ENCODE measurements at places on chromosomes 2 and 18.

GRCh38 chr2:121071034-121071504 lies 213.9 kb downstream of the TFCP2L1 start:
- DNase-seq: peak; percentile 76

GRCh38 chr2:70104231-70105111 lies 17.2 kb downstream of the PCBP1 start:
- no peak for DNase-seq

GRCh38 chr2:209382775-209383174 lies 41.1 kb upstream of the MAP2 start:
- no peak for DNase-seq

GRCh38 chr2:160876029-160876428 lies 284.2 kb upstream of the TANK start:
- DNase-seq: no peak

GRCh38 chr2:216161967-216162366 lies 52.8 kb downstream of the XRCC5 start:
- DNase-seq: no peak

- no peak for DNase-seq
Measured at GRCh38 chr2:42736598-42737322, 27.2 kb downstream of the OXER1 start.

- no peak for DNase-seq
Measured at GRCh38 chr2:216445501-216445900, 33.2 kb downstream of the SMARCAL1 start.

DNA sequence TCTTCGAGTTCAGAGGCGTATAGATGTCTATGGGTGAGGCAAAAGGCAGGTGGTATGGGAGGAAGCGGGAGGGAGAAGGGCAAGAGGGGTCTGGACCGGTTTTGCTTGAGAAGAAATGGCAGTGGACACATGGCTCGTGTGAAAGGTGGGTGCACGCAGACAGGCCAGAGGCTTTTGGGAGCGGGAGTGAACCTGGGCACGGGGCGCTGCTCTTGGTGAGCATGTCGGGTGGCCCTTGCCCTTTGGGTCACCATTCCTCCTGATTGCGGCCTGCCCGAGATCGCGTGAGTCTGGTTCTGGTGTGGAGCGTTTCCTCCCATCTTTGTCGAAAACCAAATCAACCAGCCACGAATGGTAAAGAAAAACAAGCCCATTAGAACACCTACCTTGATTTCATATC lies 12.6 kb downstream of the LDLRAD4 start:
- no peak for DNase-seq

DNA sequence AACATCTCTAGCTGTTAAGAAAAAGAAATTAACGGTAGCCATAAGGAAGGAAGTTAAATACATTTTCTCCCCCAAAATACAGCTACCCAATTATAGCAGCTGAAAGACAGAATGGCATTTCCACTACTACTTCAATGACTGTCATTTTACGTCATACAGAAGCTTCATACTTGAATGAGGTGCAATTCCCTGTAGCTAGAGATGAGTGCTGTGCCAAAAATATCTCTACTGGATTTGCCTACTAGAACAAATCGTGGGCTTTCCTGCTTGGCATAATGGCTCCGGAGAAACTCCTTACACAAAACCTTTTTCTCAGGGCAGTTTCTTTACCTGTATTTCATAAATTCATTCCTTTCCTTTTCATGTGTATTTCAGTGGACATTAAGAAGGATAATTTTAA lies 36.3 kb upstream of the NRXN1 start:
- DNase-seq: no peak

DNA sequence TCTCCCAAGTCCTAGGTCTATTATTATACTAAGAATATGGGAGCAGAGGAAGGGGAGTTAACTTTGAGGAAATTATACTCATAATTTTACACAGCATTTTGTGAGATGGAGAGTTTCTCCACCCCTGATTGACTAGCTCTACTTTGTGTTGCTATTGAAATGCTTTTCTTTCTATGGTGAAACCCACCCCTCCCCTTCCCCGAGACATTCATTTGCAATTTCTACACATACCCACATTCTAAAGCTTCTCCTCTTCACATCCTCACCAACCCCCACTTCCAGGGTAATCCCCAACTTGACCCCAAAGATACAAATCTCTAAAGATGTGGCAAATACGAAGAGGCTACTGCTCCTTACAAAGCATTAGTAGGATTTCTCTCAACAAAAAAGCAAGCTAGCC lies 992.2 kb downstream of the BCL11A start:
- no peak for DNase-seq

GRCh38 chr2:178227187-178227586 lies 32.9 kb downstream of the OSBPL6 start:
- DNase-seq: no peak

DNA sequence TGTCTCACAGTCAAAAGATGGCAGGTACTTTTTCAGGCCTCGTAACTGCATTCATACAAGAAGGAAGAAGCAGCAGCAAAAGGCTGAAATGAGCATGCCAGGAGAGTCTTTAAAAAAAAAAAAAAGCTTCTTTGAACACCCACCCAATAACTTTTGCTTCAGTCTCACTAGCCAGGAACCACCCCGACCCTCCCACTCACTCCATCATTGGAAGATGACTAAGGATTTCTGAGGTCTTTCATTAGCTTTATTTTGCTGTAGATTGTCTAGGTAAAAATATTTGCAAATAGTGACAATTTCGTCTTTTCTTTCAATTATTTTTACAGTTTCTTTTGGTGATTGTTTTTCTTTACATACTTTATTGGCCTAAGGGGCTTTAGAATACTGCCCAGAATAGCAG lies 37.9 kb downstream of the RBBP8 start:
- DNase-seq: no peak

DNA sequence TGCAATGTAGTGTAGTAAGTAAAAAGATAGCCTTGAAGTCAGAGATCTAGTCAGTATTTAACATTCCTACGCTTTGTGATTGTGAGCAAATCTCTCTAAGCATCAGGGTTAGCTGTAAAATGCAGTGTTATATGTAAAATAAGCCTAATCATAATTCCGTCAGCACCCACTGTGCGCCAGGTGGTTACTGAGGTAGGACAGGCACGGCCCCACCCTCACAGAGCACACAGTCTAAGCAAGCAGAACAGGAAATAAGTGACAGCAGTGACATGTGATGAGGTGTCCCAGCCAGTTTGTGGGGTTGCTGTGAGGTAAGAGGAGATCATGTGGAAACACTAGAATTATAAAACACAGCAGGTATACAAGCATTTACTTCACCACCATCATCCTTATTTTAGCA lies 267.1 kb downstream of the ICOS start:
- DNase-seq: no peak

DNA sequence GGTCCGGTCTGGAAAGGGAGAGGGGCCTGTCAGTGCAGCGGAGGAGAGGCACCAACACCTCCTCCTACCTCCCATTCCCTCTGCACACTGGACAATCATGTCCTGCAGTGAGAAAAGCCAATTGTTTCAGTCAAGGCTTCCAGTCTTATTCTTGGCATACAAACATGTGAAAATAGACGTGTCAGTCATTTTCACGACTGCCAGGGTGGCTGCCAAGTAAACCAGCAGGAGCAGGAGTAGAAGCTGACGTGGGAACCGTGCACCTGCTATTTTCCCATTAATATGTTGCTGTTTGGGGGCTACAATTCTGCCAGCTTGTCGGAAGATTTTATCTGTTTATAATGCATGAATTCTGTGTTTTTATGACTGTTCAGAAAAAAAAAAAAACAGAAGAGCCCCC lies 202.3 kb downstream of the SPP2 start:
- no peak for DNase-seq

DNA sequence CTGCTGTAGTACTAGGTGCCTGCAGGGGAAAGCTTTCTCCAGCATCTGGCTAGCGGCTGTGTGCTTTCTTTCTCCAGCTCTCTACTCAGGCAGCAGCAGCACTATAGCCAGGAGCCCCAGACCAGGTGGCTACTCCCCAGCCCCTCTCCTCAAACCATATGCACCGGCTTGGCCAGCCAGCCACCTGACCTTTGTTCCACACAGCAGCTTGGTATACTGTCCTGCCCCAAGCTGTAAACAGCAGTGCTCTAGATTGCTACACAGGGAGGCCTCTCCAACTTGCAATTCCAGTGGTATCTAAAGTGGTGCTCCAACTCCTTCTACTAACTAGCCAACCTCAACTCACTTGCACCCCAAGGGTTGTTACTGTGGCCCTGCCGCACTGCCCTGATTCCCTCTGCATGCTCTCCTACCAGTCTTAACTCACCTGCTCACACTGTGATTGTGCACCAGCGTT lies 19.6 kb downstream of the LDAH start:
- DNase-seq: no peak
